Gastrocnemius medialis (tissue), 4 donors: ENCODE measurements at places on chromosomes 12 and 14. TPM values are rescaled to one million over a fixed set of nuclear protein-coding genes. Genes with fewer than 3 reads are reported as not detected.

DNA sequence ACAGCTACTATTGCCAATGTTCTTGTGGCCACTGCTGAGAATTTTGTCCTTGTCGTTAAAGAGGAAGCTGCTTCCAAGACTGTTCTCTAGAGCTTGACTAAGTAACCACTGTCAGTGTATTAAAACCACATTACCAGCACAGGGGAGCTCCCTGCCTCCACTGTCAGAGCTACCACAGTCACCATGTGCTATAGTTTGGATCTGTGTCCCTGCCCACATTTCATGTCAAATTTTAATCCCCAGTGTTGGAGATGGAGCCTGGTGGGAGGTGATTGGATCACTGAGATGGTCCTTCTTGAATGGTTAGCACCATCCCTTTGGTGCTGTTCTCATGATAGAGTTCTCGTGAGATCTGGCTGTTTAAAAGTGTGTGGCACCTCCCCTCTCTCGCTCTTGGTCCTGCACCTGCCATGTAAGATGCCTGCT, 23.2 kb upstream of the RAP1B start:
- no peak overlapping the region for H3K27ac ChIP-seq
- no peaks in the 10 kb centered on the region for H3K4me1 ChIP-seq
- no peak for DNase-seq
- H3K36me3 ChIP-seq = no peaks in the 10 kb centered on the region

- no peak overlapping the region for H3K27ac ChIP-seq
- H3K36me3 ChIP-seq = no peaks in the 10 kb centered on the region
- no peak for DNase-seq
- H3K4me1 ChIP-seq = peaks cover 4% of the 10 kb centered on the region
Measured at GRCh38 chr14:39230416-39231035, 3.2 kb upstream of the MIA2 start.

GRCh38 chr14:31858868-31859267, 218.2 kb upstream of the ARHGAP5 start:
- H3K4me3 ChIP-seq = no peak overlapping the region
- H3K36me3 ChIP-seq = no peaks in the 10 kb centered on the region
- no peaks in the 10 kb centered on the region for H3K27me3 ChIP-seq

GRCh38 chr12:58530742-58531062, 389.6 kb downstream of the LRIG3 start:
- H3K4me1 ChIP-seq = peaks cover 3% of the 10 kb centered on the region
- DNase-seq = no peak
- H3K27me3 ChIP-seq = no peaks in the 10 kb centered on the region
- H3K4me3 ChIP-seq = no peak overlapping the region

Gene BTG1
- 12.5 TPM for total RNA-seq

DNA sequence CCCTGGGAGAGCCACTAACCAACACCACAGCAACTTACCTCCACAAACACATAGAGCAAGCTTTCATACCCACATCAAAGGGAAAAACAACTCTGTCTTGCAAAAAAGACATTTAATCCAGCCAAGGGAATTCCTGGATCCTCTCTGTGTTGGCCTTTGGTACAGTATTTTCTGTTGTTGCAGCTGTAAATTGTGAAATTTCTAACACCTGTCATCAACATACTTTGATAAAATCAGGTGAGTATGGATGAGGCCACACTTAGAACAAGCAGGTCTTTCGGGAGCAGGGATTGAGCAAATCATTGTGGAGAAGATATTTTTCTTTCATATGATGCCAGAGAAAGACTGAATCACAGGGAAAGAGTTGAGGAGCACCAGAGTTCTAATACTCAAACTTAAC, 89.3 kb downstream of the SPTSSA start:
- H3K27ac ChIP-seq = no peak overlapping the region
- H3K36me3 ChIP-seq = no peaks in the 10 kb centered on the region
- DNase-seq = no peak
- H3K4me3 ChIP-seq = no peak overlapping the region
- H3K4me1 ChIP-seq = no peaks in the 10 kb centered on the region
- H3K27me3 ChIP-seq = no peaks in the 10 kb centered on the region

GRCh38 chr14:64563696-64564095, 13.9 kb downstream of the PPP1R36 start:
- H3K4me3 ChIP-seq = no peak overlapping the region
- no peaks in the 10 kb centered on the region for H3K27me3 ChIP-seq
- H3K36me3 ChIP-seq = no peaks in the 10 kb centered on the region

DNA sequence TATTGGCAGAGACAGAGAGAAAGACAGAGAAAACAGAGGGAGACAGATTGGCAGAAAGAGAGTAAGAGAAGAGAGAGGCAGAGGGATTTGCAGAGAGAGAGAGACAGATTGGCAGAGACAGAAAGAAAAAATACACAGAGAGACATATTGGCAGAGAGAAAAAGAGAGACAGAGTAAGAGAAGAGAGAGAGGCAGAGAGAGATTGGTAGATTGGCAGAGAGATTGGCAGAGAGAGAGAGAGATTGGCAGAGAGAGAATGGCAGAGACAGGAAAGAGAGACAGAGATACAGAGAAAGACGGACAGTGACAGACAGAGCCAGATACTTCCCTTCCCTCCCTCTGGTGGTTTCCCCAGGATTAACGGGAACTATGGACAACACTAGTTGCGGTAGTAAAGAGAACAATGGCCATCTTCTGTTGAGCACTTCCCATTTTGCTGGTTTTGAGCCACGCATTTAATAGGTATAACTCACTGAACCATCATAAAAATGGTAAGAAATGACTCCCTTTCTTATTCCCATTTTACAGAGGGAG, 2.6 kb upstream of the NOS1 start:
- peaks cover 9% of the 10 kb centered on the region for H3K4me1 ChIP-seq
- no peak overlapping the region for H3K4me3 ChIP-seq
- H3K36me3 ChIP-seq = no peaks in the 10 kb centered on the region
- no peaks in the 10 kb centered on the region for H3K27me3 ChIP-seq
- no peak for DNase-seq
- no peak overlapping the region for H3K27ac ChIP-seq

- H3K27ac ChIP-seq = no peak overlapping the region
- no peak for DNase-seq
- H3K27me3 ChIP-seq = no peaks in the 10 kb centered on the region
- no peaks in the 10 kb centered on the region for H3K36me3 ChIP-seq
- no peak overlapping the region for H3K4me3 ChIP-seq
Measured at GRCh38 chr12:92431146-92431545, 271.6 kb upstream of the PLEKHG7 start.

Gene GALNT8
- total RNA-seq = not detected

DNA sequence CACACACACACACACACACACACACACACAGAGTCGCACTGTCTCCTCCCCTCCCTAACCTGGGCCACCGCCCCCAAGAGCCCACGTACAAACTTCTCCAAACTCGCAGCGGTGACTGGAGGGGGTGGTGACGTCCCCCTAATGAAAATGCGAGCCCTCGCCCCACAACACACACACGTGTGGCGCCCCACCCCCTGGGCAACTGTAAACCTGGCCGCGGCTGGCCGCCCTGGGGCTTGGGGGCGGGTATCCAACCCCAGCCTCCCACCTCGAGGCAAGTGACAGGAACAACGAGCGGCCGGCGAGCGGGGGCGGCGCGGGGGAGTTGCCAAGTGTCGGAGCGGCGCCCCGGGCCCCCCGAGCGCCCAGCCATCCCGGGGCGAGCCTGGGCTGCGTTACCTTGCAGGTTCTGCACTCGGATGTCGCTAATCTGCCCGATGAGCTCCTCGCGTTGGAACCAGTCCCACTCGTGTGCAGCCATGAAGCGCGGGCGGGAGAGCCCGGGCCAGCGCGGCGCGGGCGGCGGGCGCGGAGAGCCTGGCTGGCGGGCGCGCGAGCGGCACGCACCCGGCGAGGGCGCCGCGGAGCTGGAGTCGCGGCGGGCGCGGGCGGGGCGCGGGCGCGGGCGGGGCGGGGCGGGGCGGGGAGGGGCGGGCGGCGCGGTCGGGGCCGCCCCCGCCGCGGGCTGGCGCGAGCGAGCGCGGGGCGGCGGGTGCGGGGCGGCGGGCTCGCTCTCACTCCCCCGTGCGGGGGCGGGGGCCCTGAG, at the start of gene CLMN:
Gene CLMN, minus strand, starts transcription at position 597 of the 766 bp plus-strand sequence. Its CDS starts 116 bp downstream, at position 481.
- peak within 1 kb of the TSS; percentile 73 for H3K27ac ChIP-seq
- DNase-seq = no peak
- peaks cover 13% of the 10 kb centered on the region for H3K4me1 ChIP-seq
- no peaks in the 10 kb centered on the region for H3K36me3 ChIP-seq
- H3K4me3 ChIP-seq = peak within 1 kb of the TSS; percentile 58

DNA sequence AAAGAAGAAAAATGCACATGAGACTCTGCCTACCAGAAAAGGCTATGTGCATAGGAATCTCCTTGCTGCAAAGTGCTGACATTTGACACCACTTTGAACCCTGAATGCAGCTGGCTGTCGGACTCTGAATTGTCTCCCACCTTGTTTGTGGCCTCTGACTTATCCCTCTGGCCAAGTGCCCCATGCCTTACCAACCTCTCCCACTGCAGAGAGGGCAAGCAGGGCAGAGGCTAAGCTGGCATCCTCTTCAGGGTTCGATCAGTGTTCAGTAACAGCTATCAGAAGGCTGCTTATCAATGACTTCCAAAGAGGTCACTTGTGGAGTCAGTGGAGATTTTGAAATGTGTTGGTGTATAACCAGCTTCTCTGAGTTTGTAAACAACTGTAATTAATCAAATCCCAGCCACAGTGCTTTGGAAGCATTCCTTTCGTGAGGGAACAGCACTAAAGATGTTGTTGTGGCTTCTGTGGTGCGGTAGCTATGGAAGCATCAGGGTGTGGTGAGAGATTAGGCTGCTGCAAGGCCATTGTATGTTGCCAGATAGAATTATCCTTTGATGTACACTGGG, 22.6 kb upstream of the BMP4 start:
- no peak overlapping the region for H3K4me3 ChIP-seq
- no peak overlapping the region for H3K27ac ChIP-seq
- no peaks in the 10 kb centered on the region for H3K4me1 ChIP-seq

Gene KRT6B
- not detected for total RNA-seq

DNA sequence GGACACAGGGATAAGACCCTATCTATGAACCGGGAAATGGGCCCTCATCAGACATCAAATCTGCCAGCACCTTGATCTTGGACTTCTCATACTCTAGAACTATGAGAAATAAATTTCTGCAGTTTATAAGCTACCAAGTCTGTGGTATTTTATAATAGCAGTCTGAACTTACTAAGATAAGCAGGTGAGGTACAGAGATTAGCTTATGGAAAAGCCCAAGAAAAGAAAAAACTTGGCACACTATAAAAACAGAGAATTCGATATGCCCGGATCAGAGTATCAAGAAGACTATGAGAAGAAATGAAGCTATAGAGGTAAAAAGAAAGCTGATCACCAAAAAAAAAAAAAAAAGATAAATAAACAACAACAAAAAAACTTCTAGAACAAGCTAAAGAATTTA, 52.6 kb downstream of the EEA1 start:
- H3K4me1 ChIP-seq = peaks cover 6% of the 10 kb centered on the region
- H3K36me3 ChIP-seq = no peaks in the 10 kb centered on the region
- H3K4me3 ChIP-seq = no peak overlapping the region
- no peak for DNase-seq

DNA sequence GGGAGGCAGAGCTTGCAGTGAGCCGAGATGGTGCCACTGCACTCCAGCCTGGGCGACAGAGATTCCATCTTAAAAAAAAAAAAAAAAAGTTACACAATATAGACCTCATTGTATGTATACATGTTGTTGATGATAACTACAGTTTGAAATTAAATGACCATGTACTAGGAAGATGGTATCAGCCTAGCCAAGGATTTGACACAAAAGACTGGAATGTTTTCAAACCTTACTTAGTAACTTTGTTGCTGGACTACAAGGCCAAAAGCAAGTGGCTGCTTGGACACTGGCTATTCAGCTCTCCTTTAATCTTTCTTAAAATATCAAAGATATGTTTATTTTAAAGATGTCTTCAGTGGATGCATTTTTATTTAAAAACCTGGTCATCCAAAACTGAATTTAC, 18.9 kb upstream of the NUDT4 start:
- H3K27me3 ChIP-seq = no peaks in the 10 kb centered on the region
- no peak for DNase-seq
- H3K27ac ChIP-seq = no peak overlapping the region
- no peak overlapping the region for H3K4me3 ChIP-seq

Gene SAMD15
- not detected for total RNA-seq

DNA sequence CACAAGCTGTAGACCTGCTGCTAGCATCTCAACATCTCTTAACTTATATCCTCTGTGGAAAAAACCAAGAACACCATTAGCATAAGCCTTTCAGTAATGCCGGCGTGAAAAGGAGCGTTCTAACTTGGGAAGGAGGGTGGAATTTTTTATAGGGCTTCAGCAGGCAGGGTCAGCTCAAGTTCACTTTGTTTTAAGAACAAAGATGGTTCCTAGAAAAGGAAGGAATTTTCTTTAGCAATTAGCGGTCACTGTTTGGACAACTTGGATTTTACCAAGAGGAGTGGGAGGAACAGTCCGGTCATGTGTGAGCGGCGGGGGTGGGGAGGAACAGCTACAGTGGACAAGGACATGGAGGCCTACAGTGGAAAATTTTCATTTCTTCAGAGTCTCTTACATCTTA, 35.9 kb downstream of the BBS10 start:
- no peaks in the 10 kb centered on the region for H3K36me3 ChIP-seq
- no peak overlapping the region for H3K4me3 ChIP-seq
- no peak for DNase-seq
- H3K27ac ChIP-seq = no peak overlapping the region
- H3K4me1 ChIP-seq = no peaks in the 10 kb centered on the region
- H3K27me3 ChIP-seq = no peaks in the 10 kb centered on the region

DNA sequence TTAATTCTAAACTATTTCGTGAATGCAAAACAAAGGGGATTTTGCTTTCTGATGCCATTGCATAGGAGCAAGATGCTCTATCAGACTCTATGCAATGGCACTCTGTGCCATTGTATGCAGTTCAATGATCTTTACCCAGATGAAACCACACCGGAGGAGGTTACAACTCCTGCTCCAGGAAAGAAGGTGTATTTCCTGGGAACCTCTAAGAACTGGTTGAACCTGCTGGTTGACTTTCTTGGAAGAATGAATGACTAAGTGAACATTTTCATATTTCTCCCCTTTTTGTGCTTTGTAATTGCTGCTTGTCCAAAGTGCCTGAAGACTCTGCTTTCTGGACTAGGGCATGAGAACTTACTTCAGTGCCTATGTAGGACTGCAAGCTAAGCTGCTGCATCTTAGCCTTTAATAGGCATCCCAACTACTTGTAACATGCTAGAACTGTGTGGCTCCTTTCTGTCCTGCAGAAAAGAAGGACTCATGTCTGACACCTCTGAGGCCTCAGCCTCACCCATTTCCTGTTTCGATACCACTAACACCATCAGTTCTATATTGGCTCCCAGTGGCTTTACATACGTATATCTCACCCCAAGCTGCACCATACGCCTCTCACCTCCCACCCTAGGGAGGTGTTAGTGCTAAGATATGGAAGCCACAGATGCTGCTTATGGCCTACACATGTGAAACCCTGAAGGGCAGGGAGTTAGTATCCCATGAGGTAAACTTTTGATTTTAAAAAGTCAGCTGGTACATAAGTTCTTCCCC, 193.5 kb upstream of the CNOT2 start:
- H3K4me3 ChIP-seq = no peak overlapping the region
- H3K36me3 ChIP-seq = no peaks in the 10 kb centered on the region
- H3K27ac ChIP-seq = no peak overlapping the region
- H3K4me1 ChIP-seq = no peaks in the 10 kb centered on the region

- H3K27me3 ChIP-seq = no peaks in the 10 kb centered on the region
Measured at GRCh38 chr14:38749936-38750335, 353.1 kb downstream of the SEC23A start.

GRCh38 chr14:77026930-77027537, 1.5 kb downstream of the IRF2BPL start:
- H3K4me1 ChIP-seq = peaks cover 67% of the 10 kb centered on the region
- peak overlapping the region; percentile 94 for H3K4me3 ChIP-seq
- DNase-seq = no peak
- H3K27ac ChIP-seq = peak overlapping the region; percentile 100
